ENCODE measurements at places on chromosomes 5 and 9. TPM values are rescaled to one million over a fixed set of nuclear protein-coding genes. Genes with fewer than 3 reads are reported as not detected.

- peaks cover 2% of the 10 kb centered on the region for H3K36me3 ChIP-seq
- no peak overlapping the region for H3K27ac ChIP-seq
- H3K4me1 ChIP-seq = peaks cover 29% of the 10 kb centered on the region
- no peak overlapping the region for H3K4me3 ChIP-seq
- H3K27me3 ChIP-seq = peaks cover 3% of the 10 kb centered on the region
Observed at GRCh38 chr9:36187414-36187813, 3.3 kb upstream of the CLTA start.

DNA sequence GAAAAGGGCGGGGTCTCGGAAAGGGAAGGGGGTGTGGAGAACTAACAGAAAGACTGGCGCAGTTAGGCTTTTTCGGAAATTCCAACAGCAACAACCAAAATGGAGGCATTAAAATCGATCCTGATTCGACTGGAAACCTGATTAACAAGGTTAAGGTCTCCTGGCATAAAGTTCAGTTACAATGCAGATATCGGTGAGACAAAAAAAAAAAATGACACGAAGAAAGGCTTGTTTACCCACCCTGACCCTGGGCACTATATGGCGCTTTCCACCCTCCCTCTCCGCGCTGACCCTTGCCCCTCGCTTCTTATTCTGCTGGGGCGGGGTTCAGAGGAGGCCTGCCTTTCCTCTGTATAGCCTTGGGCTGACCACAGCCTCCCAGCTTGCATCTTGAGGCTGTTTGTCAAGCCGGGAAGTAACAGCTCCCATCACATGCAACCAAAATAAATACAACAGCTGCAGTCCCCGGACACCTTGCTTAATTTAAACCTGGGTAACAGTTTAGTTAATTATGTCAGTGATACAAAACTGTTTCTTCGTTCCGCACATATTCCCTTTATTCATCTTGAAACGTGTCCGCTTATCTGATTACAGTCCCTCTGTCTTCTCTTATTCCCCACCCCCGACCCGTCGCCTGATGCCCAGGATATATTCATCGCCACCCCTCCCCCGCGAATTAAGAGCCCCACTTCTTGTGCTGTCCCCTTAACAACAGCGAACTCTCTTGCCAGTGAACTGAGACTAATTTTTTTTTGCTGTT is 795 bp upstream of the PJA2 start:
- H3K4me3 ChIP-seq = peak overlapping the region; percentile 80
- H3K36me3 ChIP-seq = peaks cover 22% of the 10 kb centered on the region
- peaks cover 28% of the 10 kb centered on the region for H3K4me1 ChIP-seq
- H3K27ac ChIP-seq = peak overlapping the region; percentile 99
- H3K27me3 ChIP-seq = no peaks in the 10 kb centered on the region

GRCh38 chr9:133103183-133103986 is 17.7 kb downstream of the RALGDS start:
- H3K36me3 ChIP-seq = peaks cover 51% of the 10 kb centered on the region
- DNase-seq = peak; percentile 64
- peak overlapping the region; percentile 71 for H3K27ac ChIP-seq
- no peak overlapping the region for H3K4me3 ChIP-seq
- no peaks in the 10 kb centered on the region for H3K4me1 ChIP-seq
- H3K27me3 ChIP-seq = no peaks in the 10 kb centered on the region

DNA sequence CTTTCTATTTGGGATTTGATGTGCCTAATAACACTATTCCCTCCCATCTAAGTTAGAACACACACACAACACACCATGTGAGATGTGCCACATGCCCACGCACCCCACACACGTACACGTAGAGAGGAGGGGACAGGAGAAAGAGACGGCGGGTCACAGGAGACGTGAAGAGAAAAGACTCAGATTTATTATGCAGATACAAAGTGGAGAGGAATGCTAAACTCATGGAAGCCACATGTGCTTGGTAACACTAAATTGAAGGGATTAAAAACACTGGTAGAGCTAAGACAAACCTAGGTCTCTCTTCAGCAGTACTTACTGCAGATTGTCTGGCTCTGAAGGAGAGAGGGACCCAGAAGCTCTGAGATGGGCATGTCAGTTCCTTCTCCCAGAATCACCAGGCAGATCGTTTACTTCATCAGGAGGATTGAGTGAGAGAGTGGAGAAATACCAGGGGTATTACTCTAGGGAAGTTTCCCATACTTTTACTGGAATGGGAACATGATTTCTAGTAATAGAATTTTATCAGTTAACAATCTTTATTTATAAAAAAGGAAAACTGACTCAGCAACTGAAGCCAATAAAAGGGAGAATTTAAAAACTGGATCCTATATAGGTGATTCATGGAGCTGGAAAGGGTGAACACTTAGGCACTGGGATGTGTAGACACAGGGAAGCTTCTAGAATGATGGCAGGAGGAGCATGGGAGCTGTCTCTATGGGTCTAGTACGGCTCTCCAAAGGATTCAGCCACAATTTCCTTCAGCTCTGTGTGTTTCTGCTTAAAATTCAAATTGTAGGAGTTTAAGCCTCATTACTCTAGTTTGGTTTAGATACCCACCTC is 139.4 kb downstream of the MACIR start:
- no peak overlapping the region for H3K27ac ChIP-seq
- DNase-seq = no peak
- no peaks in the 10 kb centered on the region for H3K4me1 ChIP-seq
- peaks cover 24% of the 10 kb centered on the region for H3K27me3 ChIP-seq
- no peak overlapping the region for H3K4me3 ChIP-seq

DNA sequence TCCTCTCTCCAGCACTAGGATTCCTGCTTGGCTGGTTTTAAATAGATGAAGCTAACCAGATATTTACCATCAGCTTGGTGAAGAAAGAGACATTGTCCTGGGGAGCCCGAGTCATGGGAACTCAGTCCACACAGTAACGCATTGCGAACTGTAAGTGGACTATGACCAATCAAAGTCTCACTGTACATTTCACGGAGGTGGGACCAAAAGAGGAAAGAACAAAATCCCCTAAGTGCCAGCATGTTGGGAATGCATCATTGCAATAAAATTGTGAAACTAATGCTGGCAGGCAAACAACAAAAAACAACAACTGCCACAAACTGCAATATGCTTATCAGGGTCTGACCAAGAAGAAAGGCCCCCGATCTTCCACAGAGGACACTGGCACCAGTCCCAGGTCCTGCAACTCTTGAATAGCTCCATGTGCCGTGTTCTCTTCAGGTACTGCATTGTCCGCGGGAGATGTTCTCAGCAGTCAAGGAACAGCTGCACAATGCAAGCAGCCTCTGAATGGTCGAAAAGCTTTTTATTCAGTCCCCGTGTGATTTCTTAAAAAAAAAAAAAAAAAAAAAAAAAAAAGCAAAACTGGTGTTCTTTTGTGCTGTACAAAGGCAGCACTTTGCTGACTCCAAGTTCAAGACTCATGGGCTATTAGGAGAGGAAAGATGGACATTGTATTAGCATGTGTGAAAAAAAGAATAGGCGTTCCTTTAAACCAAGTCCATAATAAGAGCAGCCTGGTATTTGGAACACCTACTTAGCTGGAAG is 38.1 kb downstream of the SEMA6A start:
- H3K27ac ChIP-seq = no peak overlapping the region
- no peaks in the 10 kb centered on the region for H3K27me3 ChIP-seq
- H3K4me1 ChIP-seq = no peaks in the 10 kb centered on the region
- H3K4me3 ChIP-seq = no peak overlapping the region
- H3K36me3 ChIP-seq = no peaks in the 10 kb centered on the region

Gene SELENOP
- total RNA-seq = 0.12 TPM

Gene COQ4
- total RNA-seq = 29.8 TPM

Gene LCN15
- total RNA-seq = not detected

Gene GRM6
- not detected for total RNA-seq

Gene CRHBP
- total RNA-seq = 0.20 TPM

Measured in activated CD8-positive, alpha-beta memory T cell treated with anti-CD3 and anti-CD28 coated beads, Interleukin-2, amount 10 ng/mL, durations not matched to agents 7 days and 5 days (primary cell).